GM23248 (cell line): ENCODE measurements at places on chromosomes 2 and 18. TPM values are rescaled to one million over a fixed set of nuclear protein-coding genes. Genes with fewer than 3 reads are reported as not detected.

DNA sequence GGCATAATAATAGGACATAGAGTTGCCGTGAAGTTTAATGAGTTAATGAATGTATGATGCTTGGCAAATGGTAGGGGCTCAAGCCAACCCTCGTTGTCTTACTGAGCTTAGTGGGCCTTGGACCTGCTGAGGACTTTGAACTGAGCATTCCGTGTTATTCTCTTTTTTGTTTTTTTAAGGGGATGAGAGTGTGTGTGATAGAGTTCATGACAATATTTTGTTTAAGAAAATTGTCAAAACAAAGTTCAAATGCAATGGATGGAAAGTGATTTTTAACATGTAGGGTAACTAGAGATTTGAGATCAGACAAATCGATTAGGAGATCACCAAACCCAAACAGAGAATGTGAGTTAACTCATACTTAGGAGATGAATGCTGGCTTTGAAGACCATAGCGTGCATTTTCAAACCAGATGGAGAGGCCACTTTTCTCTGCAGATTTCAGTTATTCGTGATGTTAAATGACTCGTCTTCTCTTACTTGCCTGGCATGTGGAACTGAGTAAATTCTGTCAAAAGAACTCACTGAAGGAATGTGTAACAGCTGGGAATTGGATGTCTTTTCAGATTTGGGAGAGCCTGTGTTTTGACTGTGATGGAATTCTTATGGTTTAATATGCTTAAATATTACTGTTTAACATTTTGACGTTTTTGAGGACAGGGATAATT is 88.7 kb downstream of the NEDD4L start:
- no peak for DNase-seq

GRCh38 chr2:179455172-179455524 is 190.5 kb upstream of the SESTD1 start:
- DNase-seq, result peak; percentile 10

DNA sequence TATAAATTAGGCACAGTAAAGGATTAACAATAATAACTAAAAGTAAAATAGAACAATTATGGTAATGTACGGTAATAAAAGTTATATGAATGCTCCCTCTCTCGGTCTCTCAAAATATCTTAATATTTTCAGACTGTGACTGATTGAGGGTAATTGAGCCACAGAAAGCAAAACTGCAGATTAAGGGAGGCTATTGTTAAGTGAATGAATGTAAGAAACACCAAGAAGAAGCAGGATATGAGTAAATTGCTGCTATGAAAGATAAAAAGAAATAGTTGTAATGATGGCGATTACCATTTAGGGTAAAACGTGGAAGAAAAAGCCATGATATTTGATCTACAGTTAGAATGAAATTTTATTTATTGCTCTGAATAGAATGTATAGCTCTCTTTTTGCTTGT is 24.1 kb downstream of the GULP1 start:
- no peak for DNase-seq

DNA sequence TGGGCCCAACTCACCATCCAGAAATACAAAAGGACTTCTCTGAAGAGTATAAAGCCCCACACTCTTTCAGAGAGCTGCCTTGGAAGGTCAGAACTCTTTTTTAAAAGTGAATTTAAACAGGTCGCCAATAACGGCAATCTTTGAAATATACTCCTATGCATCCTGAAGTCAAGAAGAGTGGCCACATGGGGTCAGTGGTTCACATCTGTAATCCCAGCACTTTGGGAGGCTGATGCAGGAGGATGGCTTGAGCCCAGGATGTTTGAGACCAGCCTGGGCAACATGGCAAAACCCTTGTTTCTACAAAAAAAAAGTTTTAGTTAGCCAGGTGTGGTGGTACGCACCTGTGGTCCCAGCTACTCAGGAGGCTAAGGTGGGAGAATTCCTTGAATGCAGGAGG is 68.1 kb upstream of the FZD7 start:
- DNase-seq, result no peak

Gene CD207
- total RNA-seq, result not detected in 2 replicates

Gene DLX1
- 3.3 and 3.8 TPM in 2 replicates for total RNA-seq

Gene RESP18
- not detected in 2 replicates for total RNA-seq

Gene IL1F10
- not detected in 2 replicates for total RNA-seq
